ENCODE measurements at places on chromosomes 16 and 17. TPM values are rescaled to one million over a fixed set of nuclear protein-coding genes. Genes with fewer than 3 reads are reported as not detected.
A peak's percentile ranks its signal among the peaks of the same experiment; 100 is the strongest.

DNA sequence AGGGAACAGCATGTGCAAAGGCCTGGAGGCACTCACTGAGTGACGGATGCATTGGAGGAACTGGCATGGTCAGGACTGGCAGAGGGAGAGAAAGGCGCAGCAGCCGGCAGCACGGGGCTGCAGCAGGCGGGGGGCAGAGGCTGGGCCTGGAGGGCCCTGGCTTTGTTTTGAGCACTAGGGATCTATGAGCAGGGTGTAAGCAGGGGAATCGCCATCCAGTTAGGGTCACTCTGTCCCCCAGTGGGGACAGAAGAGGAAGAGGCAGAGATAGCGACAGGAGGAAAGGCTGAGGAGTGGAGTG lies 14.2 kb downstream of the HSD11B2 start:
- peaks cover 7% of the 10 kb centered on the region for H3K36me3 ChIP-seq
- H3K4me1 ChIP-seq = peaks cover 97% of the 10 kb centered on the region
- no peak for DNase-seq

DNA sequence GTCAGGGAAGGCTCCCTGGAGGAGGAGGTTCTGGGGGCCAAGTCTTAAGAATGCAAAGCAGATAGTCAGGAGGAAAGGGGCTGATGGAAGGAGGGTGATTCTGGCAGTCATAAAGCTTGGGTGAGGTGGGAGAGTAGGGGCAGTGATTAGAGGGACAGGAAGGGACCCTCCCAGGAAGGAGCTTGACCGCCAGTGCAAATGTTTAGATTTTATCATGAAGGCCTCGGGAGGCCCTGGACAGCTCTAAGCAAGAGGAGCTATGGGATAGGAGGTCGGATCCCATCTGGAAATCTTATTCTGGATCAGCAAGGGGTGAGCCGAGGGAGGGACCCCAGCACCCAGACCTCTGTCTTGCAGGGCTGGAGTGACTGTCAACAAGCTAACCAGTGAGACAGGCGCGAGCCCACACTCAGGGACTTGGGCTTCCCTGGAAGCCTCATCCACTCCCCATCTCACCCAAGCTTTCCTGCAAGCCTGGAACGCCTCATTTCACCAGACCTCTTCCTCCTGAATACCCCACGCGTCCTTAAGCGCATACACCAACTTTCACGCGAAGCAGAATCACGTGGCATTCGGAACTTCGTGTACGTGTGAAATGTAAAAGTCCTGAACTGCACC lies 52.0 kb upstream of the CBX4 start:
- no peak overlapping the region for H3K4me3 ChIP-seq
- peaks cover 28% of the 10 kb centered on the region for H3K27me3 ChIP-seq

- no peaks in the 10 kb centered on the region for H3K36me3 ChIP-seq
- H3K4me3 ChIP-seq = no peak overlapping the region
- H3K27ac ChIP-seq = no peak overlapping the region
- DNase-seq = no peak
Observed at GRCh38 chr16:76376988-76377387, 99.8 kb downstream of the CNTNAP4 start.

GRCh38 chr16:69563605-69564580 lies 1.9 kb upstream of the NFAT5 start:
- H3K36me3 ChIP-seq = no peaks in the 10 kb centered on the region
- DNase-seq = peak; percentile 18
- H3K4me1 ChIP-seq = peaks cover 15% of the 10 kb centered on the region
- H3K27me3 ChIP-seq = no peaks in the 10 kb centered on the region

Gene DPEP3
- not detected for polyA plus RNA-seq
